LHCN-M2 (cell line): ENCODE measurements at places on chromosomes 13 and 19.

DNA sequence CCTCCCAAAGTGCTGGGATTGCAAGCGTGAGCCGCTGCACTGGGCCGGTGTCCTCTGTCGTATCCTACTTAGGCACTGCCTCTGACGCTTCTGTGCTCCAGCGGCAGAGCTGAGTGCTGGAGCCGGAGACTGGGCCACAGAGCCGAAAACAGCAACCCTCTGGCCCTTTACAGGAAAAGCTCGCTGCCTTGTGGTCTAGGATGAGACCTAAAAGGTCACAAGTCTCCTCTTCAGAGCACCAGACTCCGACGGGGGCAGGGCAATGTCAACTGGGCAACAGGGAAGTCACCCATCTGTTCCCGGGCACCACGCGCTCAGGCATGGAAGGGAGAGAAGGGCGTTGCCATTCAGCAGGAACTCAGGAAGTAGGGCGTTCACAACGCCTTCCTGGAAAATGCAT, 91.7 kb downstream of the GADD45B start:
- no peak for DNase-seq

DNA sequence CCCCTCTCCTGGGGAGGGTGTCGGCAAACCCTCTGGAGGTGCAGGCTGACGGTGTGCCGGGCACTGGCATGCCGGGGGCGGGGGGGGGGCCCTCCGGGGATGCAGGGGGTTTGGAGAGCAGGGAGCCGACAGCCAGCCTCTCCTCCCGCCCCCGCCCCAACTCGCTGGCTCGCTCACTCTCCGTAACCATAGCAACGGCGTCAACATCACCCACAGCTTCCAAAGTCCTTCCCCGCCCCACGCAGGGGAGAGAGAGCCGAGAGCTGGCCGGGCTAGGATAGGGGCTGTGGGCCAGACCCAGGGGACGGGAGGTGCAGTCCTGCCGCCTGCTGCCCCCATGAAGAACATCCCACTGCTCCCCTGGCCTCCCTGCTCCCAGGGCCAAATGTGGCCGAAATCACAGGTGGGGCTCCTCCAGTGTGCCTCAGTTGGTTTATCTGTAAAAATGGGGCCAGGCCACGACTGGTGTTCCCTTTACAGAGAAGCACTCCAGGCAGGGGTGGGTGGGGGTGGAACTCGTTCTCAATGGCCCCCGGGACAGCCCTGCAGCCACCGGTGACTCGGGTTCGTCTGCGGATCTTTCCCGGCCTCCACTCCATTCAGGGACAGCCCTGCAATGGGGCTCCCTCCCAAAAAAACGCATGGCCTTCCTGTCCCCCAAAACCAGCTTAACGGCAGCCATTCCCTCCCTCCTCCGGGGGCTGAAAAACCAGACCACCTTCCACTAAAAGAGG, 3.2 kb downstream of the KLF16 start:
- DNase-seq = peak; percentile 61

- DNase-seq = no peak
These were observed 1.5 kb upstream of the CLEC4G start for GRCh38 chr19:7733376-7733775.

DNA sequence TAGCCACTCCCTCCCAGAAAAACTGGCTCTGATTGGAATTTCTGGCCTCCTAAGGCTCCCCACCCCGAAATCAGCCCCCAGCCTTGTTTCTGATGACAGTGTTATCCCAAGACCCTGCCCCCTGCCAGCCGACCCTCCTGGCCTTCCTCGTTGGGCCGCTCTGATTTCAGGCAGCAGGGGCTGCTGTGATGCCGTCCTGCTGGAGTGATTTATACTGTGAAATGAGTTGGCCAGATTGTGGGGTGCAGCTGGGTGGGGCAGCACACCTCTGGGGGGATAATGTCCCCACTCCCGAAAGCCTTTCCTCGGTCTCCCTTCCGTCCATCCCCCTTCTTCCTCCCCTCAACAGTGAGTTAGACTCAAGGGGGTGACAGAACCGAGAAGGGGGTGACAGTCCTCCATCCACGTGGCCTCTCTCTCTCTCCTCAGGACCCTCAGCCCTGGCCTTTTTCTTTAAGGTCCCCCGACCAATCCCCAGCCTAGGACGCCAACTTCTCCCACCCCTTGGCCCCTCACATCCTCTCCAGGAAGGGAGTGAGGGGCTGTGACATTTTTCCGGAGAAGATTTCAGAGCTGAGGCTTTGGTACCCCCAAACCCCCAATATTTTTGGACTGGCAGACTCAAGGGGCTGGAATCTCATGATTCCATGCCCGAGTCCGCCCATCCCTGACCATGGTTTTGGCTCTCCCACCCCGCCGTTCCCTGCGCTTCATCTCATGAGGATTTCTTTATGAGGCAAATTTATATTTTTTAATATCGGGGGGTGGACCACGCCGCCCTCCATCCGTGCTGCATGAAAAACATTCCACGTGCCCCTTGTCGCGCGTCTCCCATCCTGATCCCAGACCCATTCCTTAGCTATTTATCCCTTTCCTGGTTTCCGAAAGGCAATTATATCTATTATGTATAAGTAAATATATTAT, 6.1 kb downstream of the FOSB start:
- no peak for DNase-seq

DNA sequence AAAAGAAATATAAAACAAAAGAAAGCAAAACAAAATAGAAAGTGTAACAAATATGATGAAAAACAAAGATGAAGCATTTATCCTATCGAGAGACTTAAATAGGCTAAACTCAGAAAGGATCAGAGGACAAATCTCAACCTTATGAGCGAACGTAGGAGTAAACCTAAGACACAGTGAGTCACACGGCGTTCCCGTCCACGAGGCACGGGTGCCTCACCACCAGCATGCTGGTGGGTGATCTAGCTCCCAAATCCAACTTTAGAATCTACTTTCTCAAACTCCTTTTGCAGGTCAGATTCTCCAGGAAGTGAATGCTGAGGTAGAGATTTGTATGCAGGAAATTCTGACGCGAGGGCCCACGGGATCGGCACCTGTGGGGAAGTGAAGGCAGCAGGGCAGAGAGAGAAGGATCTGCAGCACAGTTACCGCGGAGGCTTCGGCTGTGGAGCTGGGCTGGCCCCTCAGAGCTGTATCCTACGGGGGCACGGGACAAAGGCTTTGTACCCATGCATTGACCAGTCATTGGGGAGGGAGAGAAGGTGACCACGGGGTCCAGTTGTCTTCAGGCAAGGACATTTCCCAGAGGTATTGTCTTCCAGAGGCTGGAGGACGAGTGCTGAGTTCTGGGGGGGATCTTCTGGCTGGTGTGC, 7.5 kb upstream of the MIER2 start:
- DNase-seq = no peak

DNA sequence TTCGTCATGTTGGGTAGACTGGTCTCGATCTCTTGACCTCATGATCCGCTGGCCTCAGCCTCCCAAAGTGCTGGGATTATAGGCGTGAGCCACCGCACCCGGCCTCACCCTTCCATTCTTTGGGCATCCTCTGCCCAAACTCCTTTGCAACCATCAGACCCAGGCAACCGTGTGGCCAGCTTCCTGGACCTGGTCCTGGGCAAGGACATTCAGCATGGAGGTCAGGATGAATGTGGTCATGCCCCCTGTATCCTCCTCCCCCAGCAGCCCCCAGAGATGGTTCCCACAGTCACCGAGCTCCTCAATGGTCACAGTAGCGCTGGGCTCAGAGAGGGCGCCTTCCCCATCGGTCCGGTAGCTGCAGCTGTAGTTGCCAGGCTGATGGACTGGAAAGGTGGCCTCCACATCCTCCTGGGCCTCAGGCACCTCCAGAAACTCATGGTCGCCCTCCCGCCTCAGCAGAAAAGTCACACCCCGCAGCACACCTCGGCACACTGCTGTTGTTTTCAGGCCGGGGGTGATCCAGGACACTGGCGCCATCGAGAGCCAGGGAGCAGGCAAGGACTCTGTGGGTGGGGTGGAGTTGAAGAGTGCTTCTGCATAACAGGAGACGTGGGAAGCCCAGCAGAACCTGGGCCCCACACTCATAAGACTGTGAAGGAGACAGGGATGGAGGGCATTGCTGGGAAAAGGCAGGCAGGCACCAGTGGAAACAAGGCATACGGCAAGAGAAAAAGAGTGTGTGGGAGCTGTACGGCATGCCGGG, 1.1 kb downstream of the A1BG start:
- DNase-seq = no peak

GRCh38 chr19:38559428-38560401, 58.0 kb downstream of the MAP4K1 start:
- DNase-seq = no peak

GRCh38 chr19:48444129-48444935, 1.5 kb upstream of the GRWD1 start:
- no peak for DNase-seq

DNA sequence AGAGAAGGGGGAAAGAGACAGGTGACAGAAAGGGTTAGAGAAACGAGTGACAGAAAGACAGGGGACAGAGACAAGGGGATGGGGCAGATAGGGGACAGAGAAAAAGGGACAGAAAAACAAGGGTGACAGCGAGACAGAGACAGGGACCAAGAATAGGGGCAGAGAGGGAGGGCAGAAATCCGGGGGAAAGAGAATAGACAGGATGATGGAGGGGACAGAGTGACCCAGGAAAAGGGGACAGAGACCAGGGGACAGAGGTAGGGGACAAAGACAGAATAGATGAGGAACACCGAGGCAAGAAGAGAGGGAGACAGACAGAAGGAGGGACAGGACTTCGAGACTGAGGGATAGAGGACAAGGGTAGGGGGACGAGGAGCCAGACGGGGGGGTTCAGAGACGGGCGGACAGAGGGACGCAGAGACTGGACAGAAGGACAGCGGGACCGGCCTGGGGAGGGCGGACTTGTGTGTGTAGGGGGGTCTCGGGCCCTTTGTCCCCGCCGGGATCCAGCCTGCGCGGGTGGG, 593 bp downstream of the CADM4 start:
- no peak for DNase-seq

DNA sequence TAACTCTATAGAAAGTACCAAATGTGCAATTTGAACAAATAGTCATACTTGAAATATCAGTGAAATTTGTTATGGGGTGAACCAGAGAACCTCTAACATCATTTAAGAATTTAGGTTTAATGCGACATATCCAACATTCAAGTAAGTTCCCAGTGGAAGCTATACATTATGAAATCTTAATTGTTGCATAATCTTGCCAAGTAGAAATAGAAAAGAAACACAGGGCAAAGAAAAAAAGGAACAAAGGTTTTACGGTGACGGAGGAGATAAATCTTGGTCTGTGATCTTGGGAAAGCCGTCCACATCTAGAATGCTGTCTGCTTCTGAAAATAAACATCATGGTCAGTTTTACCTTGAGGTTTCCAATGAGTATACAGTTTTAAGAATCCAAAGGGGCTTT, 445.7 kb downstream of the RFC3 start:
- DNase-seq = no peak

DNA sequence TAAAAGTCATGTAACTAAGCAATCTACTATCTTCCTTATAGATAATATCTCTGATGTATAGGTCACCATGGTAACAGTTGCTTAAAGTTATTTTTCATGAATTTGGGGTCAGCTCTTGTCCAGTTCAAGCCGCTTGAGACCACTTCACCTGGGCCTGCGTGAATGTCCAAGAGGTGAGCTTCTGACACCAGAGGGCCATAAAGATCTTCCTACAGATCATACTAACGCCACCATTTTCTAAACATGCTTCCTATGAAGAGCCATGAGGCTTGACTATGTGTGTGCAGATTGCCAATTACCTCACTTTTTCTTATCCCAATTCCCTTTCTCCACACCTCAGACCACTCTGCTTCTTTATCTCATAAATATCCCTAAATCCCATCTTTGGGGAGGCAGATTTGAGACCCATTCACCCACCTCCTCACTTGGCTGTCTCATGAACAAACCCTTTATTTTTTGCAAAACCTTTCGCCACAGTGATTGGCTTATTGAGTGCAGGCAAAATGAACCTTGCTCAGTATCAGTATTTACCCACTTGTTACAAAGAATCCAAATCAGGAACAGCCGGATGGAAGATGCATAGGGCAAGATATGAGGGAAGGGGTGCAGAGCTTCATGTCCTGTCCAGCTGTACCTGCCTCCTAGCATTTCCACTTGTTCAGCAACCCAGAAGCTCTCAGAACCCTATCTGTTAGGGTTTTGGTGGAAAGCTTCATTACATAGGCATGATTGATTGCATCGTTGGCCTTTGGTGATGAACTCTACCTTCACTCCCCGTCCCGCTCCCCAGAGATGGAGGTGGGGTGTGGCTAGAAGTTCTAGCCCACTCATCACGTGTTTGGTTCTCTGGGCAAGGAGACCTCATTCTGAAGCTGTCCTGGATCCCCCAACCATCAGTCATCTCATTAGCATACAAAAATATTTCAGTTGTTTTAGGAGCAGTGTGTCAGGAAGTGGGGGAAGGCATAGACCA, 34.2 kb downstream of the FAM187B start:
- no peak for DNase-seq

GRCh38 chr13:49792550-49793324, at the start of gene KPNA3:
TSS of gene KPNA3 (minus strand) at chr13:49792682. CDS start at chr13:49792506, 176 bp downstream.
- DNase-seq = peak; percentile 95

- DNase-seq = peak; percentile 82
These were observed 50.0 kb upstream of the WDFY2 start for GRCh38 chr13:51534041-51534817.

- no peak for DNase-seq
These were observed 37.1 kb upstream of the TFDP1 start for GRCh38 chr13:113547238-113547971.

- peak; percentile 20 for DNase-seq
These were observed 213.9 kb upstream of the SLITRK1 start for GRCh38 chr13:84096216-84096615.

- peak; percentile 12 for DNase-seq
These were observed 67.9 kb upstream of the ZNF724 start for GRCh38 chr19:23318143-23318542.

DNA sequence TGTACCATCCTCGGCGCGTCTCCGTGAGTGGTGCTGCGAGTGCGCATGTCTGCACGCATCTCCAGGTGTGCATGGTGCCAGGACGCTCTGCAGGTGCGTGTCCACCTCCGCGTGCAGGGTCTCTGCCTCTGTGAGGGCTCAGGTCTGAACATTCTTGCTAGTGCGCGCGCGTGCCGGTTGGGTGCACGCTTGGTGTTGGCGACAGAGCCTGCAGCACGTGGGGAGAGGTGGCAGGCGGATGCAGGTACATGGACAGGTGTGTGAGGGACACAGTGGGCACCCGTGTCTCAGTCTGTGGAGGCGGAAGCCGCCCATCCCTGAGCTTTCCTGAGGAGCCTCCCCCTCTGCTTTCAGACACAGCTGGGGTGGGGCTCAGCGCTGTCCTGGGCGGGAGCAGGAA, 4.9 kb upstream of the OR10H2 start:
- DNase-seq = no peak

DNA sequence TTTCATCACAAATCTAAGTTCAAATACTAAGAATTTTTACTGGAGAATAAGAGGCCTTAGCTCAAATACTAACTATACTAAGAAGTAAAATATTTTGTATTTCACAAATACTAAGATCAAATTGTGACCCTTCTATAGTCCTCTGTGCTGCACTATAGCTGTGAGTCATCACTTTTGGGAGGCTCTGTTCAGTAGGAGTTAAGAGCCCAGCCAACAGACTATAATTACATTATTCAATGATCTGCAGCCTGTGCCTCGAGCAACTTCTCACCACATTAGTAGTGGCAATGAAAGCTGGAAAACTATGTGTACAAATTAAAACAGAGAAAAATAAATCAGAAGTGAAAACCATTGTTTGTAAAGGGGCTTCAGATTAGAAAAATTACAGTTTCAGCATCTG, 147.3 kb upstream of the GPC6 start:
- DNase-seq = peak; percentile 25
